NT2/D1 (cell line): ENCODE measurements at places on chromosomes 1 and 21.

GRCh38 chr1:206792939-206793607, 20.8 kb upstream of the IL10 start:
- no peak for DNase-seq

DNA sequence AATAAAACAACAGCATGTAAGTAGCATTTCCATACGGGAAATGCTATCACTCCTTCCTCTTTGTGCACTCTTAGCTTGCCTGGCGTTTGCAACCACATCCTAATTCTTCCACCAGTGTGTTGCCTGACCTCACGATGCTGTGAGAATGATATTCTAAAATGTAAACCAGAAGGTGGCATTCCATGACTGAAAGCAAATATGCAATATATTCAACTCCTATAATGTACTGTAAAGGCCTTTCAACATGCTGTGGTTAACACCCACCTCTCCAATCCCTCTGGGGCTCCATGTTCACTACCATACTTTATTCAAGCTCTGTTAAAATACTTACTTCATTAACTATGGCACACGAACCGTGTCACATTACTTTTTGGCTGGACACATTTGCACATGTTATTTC, 420.6 kb upstream of the DEPDC1 start:
- no peak for DNase-seq

DNA sequence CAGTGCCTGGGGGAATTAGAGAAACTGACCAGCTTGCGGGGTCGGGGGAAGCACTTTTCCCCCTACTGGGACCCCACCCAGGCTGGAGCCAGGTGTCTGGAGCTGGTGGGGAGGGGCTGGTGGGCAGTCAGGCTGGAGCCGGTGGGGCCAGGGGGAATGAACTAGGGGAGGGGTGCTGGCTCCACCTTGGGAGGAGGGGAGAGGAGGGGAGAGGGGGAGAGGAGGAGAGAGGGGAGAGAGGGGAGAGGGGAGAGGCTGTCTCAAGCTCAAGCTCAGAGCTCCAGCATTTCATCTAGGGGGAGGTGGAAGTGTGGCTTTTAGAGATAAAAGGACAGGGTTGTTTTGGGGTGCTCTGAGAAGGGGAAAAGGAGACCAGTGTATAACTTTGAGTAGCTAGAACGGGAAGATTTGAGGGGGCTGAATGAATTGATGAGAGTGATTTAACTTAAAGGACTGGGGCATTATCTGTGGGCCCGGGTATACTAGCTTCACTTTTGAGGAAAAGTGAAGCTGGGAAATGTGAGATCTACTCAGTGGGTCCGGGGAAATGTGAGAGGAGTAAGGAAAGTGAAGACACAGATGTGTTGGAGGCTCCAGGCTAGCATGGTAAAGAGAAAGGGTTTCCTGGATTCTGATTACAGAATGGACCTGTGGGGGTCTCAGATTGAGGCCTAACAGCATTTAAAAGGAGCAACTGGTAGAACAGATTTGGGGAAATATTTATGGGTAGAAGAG, 2.8 kb downstream of the EFNA1 start:
- DNase-seq, result no peak

DNA sequence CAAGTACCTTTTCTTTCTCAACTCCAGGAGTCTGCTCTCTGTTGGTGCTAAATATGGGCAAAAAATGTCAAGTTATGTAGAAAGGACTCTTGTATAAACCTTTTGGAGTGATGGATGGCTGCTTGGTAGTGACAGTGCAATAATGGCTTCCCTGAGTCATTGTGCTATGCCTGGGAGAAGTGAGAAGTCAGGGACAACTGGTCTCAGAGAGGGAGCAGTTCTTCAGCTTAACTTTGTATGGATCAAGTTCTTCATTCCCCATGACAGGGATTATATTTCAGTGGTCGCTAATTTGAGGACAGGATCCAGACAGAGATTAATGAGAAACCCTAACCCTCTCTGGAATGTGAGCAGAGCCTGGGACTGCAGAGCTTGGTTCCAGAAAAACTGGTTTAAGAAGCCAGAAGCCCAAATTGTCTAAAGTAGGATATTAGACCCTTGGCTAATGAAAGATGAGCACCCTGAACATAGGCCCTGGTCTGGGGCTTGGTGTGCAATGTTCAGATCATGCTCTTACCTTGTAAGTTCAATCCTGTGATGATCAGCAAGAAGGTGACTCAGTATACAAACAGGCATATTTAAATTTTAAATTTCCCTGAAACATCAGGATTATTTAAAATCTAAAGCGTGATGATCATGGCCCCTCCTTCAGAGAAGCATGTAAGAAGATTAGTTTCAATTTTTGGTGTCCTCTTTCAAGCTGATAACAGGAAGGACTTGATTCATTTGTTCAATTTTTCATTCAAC, 50.9 kb downstream of the NTMT2 start:
- DNase-seq, result no peak

DNA sequence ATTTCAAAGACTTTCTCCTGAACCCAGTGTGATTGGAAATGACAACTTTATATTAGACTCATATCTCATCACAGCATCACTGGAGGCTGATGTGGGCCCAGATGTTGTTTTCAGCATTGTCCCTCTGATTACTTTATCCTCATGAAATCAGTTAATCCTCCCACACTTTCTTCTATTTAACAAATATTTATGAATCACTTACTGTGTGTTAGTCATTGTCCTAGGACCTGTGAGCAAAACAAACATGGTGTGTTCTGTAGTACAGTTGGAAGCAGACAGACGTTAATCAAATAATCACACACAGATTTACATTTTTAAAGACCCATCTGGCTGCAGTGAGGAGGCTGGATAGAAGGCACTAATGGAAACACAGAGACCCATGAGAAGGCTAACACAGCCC, 383.7 kb downstream of the PRDM2 start:
- no peak for DNase-seq

DNA sequence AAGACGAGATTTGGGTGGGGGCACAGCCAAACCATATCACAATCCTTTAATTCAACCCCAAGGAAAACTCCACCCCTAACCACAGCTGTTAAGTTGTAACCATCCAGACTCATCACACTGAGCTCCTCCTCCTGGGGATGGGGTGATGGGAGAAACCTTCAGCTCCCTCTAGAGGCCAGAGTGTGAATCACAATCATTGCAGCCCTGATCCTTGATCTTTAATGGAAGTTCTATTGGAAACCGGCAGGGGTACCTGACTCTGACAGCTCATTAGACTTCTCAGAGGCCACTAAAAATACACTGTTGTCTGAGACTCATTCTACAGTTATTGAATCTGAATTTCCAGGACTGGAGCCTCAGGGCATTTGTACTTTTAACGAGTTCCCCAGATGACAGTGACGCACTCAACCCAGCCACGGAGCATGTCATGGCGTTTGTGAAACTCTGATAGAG, 127.2 kb downstream of the IGSF21 start:
- DNase-seq, result peak; percentile 57

DNA sequence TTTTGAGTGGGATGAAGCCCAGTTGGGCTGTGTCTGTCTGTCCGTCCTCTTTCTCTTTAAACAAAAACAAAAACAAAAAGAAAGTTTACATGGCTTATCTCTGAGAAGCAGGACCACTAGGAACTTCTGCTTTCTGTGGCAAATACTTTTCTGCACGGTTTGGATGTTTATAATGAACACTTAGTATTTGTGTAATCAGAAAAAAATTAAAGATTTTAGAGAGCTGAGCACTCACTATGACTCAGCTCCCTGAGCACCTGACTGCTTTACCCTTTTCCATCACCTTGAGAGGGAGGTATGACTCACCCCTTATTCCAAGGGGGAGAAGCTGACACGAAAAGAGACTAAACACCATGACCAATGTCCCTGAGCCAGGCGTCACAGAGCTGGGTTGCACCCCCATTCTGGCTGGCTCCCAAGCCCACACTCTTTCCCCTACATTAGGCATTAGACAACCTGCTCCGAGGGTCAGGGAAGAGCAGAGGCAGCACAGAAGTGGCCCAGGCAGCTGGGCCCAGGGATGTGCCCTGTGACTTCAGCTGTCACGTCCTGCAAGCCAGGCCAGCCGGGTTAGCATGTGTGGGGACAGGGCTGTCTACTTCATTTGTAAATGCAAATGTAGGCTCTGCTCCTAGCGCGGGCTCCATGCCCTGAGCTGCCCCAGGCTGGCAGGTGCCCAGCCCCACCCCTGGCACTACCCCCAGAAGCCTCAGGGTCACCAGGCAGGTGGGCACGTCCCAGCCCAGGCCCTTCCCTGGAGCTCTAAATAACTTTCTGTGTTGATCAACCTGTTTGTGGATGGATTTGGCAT, 30.4 kb downstream of the RAP1GAP start:
- DNase-seq, result no peak

DNA sequence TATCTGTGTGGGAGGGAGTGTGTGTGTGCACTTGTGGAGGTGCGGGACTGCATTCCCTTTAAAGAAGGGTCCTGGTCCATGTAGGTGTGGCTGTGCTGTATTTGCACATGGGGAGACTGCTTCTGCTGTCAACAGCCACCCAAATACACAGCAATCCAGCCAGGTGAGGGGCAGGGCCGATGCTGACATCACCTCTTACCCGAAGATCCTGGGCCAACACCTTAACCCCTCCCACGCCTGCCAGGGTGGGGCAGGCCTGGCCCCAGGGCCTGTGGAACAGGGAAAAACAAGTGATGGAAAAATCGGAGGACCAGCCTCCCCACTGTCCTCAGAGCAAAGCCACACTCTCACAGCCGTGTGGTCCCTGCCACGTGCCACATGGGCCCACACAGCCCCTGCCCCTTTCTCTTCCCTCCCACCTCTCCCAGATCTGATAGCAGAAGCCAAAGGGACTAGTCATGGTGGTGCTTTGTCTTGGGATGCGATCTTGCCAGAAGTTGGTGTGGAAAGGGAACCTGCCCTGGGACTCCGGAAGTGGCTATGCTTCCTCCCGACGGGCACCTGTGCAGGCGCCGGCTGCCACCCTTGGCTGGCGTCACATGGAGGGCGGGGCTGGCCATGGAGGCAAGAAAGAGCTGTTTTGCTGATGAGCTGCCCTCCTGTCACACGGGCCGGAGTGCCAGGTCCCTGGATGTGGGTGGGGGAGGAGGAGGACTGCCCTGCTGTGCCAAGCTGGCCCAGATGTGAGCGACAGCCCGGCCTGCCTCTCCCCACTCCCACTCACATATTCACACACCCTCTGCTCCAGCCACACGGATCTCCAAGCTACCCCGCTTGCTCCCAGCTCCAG, 7.8 kb upstream of the CASZ1 start:
- DNase-seq, result no peak

- no peak for DNase-seq
These were observed 21.8 kb downstream of the TGFBR3 start for GRCh38 chr1:91864017-91864700.

DNA sequence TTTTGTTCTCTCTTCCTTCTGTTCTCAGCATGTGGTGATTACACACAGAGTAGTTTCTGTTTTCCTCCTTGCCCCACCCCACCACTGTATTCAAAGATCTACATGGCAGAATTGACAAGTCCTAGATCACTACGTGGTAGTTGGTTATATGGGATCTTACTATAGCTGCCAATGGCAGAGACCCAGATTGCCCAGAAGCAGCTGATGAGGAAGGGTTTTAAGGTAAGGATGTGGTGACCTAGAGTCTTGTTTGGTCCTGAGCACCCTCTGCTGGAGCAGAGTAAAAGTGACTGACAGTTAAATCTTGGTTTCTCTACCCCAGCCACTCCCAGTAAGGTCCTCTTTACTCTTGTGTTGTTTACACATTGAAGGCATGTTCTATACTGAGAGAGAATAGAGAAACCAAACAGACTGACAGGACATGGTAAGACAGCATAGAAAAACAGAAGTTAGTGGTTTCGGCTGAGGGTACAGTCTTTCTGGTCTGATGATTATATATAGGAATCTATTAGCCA, 22.8 kb upstream of the STRIP1 start:
- peak; percentile 40 for DNase-seq

- no peak for DNase-seq
These were observed 14.7 kb downstream of the MTHFR start for GRCh38 chr1:11790880-11791715.

- DNase-seq, result no peak
These were observed 20.3 kb downstream of the TGFB2 start for GRCh38 chr1:218365226-218365999.

DNA sequence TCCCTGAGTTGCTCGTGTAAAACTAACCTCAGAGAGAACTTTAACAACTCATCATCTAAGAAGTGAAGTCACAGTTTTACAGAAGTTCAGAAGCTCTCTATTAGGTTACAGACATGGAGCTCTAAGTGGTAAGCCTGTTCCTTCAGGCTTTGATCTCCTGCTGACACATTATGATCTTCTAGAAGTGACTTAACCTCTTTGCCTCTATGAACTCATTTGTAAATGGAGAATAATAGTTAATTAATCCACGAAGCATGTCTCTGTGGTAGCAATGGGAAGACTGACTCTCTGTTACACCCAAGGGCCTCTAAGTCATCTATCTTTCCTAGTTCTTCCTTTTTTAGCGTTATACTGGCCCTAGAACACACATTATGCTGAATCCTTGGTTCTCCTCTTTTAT, 157.9 kb upstream of the NRIP1 start:
- no peak for DNase-seq

GRCh38 chr1:53568540-53568939, 109.3 kb downstream of the DMRTB1 start:
- DNase-seq, result no peak

- DNase-seq, result peak; percentile 66
These were observed 278.3 kb downstream of the ZNF648 start for GRCh38 chr1:181783208-181783607.
